NCI-H1092 treated with DMSO at 0.1 percent for 48 hours (cell line): ENCODE measurements at places on chromosomes 11 and 22.

- no peak for DNase-seq
Observed at GRCh38 chr22:44648821-44649565, 53.0 kb upstream of the PRR5 start.

DNA sequence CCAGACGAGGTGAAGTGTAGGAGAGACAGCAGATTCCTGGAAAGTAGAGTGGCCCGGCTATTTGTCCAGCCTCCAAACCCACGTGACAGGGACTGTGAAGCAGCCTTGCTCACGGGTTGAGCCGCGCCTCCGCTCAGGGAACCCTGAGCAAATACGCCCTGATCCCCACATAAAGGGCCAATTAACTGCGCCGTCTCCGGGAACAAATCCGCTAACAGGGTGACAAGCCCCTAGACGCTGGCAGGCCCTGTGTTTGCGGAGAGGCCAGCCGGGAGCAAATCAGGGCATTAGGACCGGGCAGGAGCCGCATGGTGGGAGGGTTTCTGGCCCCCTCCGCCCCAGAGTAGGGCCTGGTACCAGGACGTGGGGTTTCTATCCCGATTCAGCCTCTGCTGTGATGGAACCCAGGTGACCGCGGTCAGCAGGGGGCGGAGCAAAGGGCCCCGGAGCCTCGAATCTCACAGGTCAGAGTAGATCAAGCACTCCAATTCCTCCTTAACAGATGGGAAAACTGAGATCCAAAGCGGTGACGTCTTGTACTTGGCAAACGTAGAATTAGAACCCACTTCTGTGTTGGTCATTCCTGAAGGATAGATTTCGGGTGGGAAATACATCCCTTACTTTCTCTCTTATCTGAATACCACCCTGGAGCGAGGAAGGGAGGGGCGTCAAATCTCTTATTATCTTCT lies 2.0 kb upstream of the ROBO3 start:
- peak; percentile 11 for DNase-seq

DNA sequence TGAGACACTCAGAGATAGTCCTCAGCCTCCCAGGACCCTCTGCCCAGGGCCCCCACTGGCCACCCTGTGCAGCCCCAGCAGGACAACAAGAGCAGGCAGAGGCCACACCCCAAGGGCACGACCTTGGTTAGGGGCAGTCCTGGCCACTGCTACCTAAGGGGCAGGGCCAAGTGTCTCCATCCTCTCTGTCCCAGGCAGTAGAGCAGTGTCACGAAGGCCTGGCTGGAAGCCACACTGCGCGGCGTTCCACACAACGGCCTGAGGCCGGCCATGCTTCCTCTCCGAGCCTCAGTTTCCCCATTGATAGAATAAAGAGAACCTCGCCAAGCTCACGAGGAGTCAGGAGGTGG lies 1074.3 kb downstream of the BRD1 start:
- DNase-seq = no peak

- peak; percentile 57 for DNase-seq
Observed at GRCh38 chr11:84384731-84385130, 1098.6 kb upstream of the CCDC90B start.

- no peak for DNase-seq
Observed at GRCh38 chr11:118001494-118001971, 15.3 kb downstream of the IL10RA start.
